Neural progenitor cell (in vitro differentiated cells): ENCODE measurements at places on chromosomes 11 and 22.

- no peak for DNase-seq
Measured at GRCh38 chr11:103978616-103979595, 57.5 kb upstream of the DDI1 start.

DNA sequence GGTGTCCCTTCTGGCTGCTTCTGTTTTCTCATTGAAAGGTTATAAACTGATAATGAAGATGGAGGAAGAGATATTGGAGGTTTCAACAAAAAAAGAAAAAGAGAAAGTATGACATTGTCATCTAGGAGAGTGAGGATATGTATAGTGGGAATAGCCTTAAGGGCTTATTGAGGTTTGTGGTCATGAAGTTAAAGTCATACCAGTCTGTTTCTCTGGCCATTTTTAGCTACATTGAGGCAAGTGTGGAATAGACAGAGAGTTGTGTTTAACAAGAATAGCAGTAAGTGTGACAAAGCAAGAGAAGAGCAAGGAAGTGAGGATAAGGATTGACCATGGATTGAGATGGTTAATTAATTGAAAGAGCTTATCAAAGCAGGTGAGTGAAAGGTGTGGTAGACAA is 110.4 kb downstream of the ELP4 start:
- no peak for DNase-seq

GRCh38 chr11:122746050-122746478 is 90.5 kb downstream of the UBASH3B start:
- no peak for DNase-seq

- no peak for DNase-seq
Measured at GRCh38 chr11:106695506-106695905, 322.8 kb downstream of the GUCY1A2 start.

GRCh38 chr22:39179401-39179827 is 26.9 kb upstream of the CBX7 start:
- peak; percentile 72 for DNase-seq

- DNase-seq = no peak
Measured at GRCh38 chr11:5230266-5230665, 3.4 kb upstream of the HBB start.

- DNase-seq = no peak
Measured at GRCh38 chr11:33730716-33731115, 5.5 kb downstream of the CD59 start.

- DNase-seq = no peak
Measured at GRCh38 chr11:74926304-74927030, 22.4 kb downstream of the XRRA1 start.

DNA sequence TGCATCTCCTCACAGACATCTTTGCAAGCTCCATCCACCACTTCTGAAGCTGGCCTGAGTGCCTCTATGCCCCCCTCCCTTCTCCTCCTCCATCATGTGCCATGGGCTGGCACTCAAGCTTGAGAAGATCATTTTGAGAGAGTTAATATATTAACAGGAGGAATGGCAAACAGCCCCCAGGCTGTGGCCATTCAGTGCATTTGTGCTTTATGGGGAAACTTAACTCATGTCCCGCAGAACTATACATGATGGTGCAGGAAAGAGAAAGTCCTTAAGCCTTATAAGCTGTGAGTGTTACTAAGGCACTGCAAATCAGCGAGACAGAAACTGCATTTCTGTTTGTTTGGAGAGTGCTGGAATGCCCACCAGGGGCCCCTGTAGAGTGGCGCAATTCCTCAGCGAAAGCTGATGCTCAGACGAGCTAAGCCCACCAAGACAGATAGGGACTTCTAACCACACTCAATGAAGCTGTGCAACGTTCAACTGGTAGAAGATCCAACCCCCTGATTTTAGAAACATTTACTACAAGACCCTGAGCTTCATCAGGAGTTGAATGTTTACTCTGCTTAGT is 26.8 kb upstream of the PHLDA2 start:
- peak; percentile 60 for DNase-seq

GRCh38 chr11:124817036-124817435 is 16.8 kb upstream of the MSANTD2 start:
- no peak for DNase-seq

- peak; percentile 11 for DNase-seq
Measured at GRCh38 chr22:50683086-50683993, 10.7 kb downstream of the SHANK3 start.

- no peak for DNase-seq
Measured at GRCh38 chr11:125957618-125958332, 11.9 kb downstream of the VSIG10L2 start.

- DNase-seq = no peak
Measured at GRCh38 chr11:103683576-103683975, 352.9 kb upstream of the DDI1 start.

DNA sequence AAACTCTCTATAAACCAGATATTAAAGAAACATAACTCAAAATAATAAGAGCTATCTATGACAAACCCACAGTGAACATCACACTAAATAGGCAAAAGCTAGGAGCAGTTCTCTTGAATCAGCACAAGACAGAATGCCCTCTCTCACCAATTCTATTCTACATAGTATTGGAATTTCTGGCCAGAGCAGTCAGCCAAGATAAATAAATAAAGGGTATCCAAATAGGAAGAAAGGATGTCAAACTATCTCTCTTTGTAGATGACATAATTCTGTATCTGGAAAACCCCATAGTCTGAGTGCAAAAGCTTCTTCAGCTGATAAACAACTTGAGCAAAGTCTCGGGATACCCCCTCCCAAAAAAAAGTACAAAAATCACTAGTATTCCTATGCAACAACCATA is 359.8 kb downstream of the LRRC4C start:
- DNase-seq = no peak

DNA sequence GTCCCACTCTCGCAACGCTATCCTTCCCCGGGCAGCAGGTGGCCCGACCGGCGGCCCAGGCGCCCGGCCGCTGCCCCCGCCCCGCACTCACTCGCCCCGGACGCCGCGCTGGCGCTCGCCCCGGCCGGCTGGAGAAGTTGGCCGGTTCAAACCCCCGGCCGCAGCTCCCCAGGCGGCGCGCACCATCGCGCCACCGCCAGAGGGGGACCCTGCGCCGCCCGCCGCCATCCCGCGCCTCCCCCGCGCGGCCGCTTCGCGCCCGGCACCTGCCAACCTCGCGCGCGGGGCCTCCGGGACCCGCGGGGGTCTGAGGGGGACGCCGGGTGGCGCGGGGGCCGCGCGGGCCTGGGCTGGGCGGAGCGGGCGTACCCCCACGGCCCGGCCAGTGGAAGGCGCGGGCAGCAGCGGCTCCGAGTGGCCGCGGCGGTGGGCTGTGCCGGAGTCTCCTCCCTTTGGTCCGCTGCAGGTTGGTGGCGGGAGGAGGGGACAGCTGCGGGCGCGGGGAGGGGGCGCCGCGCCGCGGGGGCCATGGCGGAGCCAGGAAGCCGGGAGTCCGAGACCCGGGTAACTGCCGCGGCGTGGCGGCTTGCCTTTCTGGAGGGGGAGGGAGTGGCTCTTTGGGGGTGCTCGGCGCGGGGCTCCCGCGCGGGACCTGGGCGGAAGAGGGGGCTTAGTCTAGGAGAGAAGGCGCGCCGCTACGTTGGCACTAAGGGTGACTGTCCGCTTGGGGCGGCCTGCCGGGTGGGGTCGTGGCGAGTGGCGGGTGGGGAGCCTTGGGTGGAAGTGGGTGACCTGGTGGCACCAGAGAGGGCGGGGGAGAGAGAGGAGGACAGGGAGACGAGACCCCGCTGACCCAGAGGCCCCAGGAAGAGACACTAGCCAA is at the start of the genes MPST and TST:
Gene MPST, plus strand, starts transcription at position 434 of the 883 bp plus-strand sequence. Its CDS starts 95 bp downstream, at position 529.
Gene TST, minus strand, starts transcription at position 139 of the 883 bp plus-strand sequence. CDS start 715 bp downstream, outside the sequence.
- peak; percentile 93 for DNase-seq

DNA sequence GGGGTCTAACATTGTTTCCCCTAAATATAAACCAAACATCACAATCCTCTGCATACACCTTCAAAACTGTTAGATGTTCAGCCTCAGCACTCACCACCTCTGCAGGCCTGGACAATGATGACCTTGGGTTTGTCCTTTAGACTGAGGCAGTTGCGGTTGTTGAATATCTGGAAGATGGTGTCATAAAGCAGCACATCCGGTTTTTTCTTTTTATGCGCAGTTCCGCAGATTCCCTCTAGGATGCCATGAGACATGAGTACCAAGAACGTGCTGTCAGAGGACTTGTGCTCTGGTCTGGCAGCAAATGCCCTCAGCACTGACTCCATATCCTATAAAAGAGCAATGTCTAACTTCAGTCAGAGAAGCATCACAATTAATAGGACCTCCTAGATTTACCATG is 22.8 kb downstream of the CASP5 start:
- DNase-seq = peak; percentile 9

DNA sequence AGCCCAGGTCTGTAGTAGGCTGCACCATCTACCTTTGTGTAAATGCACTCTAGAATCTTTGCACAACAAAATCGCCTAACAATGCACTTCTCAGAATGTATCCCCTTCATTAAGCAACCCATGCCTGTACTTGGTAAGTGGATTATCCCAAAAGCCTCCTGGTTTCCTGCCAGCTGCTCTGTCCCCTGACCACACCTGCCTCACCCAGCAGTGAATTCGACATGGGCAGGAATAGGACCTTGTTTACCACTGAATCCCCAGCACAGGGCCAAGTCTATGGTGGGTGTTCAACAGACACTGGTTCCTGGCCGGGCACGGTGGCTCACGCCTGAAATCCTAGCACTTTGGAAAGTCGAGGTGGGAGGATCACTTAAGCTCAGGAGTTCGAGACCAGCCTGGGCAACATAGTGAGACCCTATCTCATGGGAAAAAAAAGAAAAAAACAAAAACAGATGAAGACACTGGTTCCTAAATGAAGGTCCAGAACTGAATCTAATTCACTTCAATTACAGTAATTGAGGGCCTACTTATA is 5.1 kb upstream of the SYCE3 start:
- DNase-seq = no peak

DNA sequence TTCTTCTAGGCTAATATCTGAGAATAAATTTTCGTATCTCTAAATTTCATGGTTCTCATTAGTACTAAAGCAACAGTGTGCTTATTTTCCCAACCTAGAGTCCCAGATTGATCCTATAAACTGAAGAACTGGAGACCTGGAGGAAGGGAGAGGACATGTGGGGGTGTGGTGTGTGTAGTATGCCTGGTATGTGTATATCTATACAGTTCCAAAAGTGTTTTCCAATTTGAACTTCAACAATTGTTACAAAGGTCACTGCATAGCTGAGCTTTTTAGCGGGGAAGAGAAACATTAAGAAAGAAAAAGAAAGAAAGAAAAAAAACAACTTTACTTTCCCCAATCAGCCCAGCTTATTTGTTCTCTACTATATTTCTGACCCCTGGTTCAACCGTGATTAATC is 152.1 kb downstream of the SOX6 start:
- no peak for DNase-seq

GRCh38 chr11:18594999-18595749 is 4.4 kb upstream of the MISFA start:
- DNase-seq = no peak

- DNase-seq = peak; percentile 92
Measured at GRCh38 chr22:41951898-41952474, at the start of gene SMIM45. Gene SMIM45, plus strand, starts transcription at chr22:41952150.

DNA sequence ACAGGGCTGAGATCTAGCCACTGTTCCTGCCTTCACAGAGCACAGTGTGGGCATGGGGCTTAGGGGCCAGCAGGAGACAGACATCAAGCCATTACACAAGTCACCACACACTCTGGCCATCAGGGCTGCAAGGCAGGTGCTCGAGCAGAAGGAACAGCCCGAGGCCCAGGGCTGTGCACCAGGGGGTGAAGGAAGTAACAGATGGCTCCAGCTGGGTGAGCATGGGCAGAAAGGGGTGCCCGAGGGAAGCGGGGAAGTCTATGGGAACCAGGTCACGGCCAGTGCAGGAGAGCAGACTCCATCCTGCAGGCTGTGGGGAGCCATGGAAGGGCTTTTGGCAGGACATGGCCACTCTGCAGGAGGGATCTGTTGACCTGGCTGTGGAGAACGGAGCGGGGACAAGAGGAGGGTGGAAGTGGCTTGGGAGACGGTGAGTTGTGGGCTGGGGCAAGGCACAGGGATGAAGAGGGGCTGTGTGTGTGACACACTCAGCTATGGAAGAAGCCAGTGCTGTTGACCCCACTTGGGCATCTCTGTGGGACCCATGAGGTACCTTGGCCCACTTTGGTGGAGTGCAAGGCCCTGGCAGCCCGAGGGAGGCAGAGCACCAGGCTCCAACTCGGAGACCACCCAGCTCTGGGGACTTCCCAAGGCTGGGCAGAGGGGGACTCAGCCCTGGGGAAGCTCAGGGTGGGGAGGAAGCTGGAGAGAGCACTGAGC is 3.6 kb downstream of the C11orf68 start:
- DNase-seq = no peak

GRCh38 chr11:65150509-65151299 is 16.4 kb upstream of the SYVN1 start:
- DNase-seq = no peak

GRCh38 chr11:75562836-75563484 is 907 bp downstream of the SERPINH1 start:
- peak; percentile 95 for DNase-seq

DNA sequence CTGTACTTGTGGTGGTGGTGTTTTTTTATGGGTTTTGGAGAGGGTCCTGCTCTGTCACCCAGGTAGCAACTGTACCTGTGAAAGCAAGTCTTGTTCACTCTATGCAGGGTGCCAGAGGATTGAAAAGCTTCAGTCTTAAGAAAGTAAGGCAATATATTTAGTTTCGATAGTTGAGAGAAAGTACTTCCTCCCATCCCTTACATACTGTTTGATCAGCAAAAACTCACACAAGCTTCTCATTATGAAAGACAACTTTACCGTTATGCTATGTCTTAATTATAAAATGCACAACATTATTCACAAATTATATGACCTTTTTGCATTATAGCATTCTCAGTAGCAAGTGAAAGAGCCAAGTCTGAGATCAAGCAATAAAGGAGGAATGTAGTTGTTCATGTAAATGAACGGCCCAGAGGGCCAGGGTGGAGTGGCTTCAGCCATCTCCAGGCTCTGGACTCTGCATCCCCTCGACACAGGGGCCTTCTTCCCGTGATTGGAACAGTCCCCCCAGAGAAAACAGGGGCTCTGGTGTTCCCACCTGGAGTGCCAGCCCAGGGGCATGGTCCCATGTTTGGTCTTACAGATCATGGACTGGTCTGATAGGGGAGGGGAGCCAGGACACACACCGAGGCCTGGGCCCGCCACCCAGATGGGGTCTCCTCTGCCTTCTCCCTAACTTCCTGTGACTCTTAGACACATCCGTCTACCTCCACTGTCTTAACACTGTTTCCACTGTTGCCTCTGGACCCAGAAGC is 38.7 kb upstream of the CTTN start:
- no peak for DNase-seq

- no peak for DNase-seq
Measured at GRCh38 chr22:26466196-26466595, 17.4 kb downstream of the HPS4 start.

GRCh38 chr11:135027461-135027860 is 615.4 kb upstream of the B3GAT1 start:
- peak; percentile 82 for DNase-seq

DNA sequence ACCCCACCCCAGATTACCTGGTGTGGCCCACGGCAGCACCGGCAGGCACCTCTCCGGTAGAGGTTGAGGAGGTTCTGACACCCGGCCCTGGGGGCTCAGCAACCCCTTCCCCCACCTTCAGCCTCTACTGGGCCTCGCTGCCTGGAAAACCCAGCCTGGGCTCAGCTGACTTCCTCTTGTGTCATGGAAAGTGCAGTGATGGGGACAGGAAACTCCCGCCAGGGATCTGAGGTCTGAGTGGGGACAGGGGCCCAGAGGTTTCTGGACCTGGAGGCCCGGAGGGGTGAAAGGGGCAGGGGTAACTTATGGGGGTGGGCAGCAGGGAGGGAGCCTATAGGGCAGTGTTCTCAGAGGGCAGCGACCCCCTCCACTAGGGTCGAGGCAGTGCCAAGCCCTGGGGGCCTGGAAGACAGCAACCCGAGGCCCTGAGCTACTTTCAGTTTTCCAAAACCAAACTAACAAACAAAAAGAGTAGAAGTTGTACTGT is 10.0 kb upstream of the CD5 start:
- no peak for DNase-seq
